ENCODE measurements at places on chromosomes 3 and 15.

DNA sequence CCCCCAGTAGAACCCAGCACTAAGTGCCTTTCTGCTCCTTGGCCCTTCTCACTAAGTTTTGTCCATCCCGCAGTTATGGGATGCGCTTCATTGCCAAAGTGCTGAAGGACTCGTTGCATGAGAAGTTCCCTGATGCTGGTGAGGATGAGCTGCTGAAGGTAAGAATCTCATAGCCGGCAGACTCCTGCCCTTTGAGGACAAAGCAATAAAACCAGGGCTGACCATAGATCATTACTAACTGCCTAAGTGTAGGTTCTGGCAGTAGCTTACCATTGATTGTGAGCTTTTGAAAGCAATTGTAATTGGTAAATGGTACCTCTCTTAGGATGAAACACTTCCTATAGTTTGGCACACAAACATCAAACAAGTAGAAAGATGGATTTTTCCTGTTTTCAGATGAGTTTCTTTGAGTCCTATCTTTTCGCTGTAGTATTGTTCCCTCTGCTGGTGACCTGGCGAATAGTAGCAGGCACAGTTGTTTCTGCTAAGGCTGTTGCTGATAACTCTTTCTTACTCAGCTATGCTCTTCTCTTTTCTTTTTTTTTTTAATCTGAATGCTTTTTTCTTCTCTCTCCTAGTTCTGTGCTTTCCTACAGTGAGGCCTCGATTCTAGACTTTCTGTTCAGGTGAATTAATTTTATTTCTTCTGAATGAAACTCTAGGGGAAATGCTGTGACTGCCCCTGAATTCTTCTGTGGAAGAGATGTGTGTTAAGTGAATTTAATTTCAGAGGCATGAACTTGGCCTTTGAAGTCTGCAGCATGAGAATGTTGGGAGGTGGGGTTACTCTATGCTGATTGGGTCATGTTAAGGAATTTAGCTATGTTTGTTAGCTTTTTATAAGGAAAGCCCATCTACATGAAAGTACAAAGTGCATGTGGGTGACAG is 47.4 kb upstream of the CRTC3 start:
- DNase-seq: peak; percentile 8

DNA sequence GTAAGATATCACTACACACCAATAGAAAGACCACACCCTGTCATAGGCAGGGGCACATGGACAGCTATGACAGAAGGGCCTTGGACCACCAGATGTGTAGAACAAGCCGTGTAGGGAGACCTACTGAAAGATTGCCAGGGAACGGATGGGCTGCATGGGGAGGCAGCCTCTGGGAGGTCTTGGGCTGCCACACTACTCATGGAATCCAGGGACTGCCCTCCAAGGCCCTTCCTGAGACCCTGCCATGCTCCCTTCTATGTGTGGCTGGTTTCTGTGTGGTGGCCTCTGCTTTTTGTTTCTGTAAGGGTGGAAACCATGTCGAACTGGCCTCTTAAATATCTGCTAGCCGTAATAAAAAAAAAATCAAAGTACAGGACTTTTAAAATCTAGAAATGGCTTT is 86.9 kb downstream of the OCA2 start:
- no peak for DNase-seq

GRCh38 chr15:56856934-56857333 is 61.5 kb upstream of the TCF12 start:
- no peak for DNase-seq

DNA sequence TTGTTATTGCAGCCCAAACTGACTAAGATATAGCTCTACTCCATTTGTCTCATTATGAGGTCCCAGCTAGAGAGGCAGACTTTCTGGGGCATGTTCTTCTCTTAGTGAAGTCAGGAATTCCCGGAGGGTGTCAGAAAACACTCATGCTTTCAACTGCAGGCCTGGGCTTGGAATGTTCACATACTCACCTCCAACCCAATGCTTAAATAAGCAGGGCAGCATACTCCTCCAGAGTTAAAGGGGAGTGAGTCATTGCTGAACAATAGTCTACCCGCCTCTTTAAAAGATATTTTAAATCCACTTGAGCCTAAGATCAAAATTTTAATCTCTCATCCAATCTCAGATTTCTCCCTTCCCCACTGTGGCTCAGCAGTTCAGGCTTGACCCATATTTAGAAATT is 167.8 kb upstream of the DPH6 start:
- no peak for DNase-seq

GRCh38 chr3:73215281-73215680 is 153.8 kb downstream of the EBLN2 start:
- DNase-seq: no peak

All from activated naive CD4-positive, alpha-beta T cell (primary cell).